Chondrocyte (in vitro differentiated cells): ENCODE measurements at places on chromosomes 16 and 17.

- DNase-seq: no peak
These were observed 4.3 kb upstream of the KRTAP3-1 start for GRCh38 chr17:41013181-41013580.

- no peak for DNase-seq
These were observed 1.3 kb upstream of the SENP3 start for GRCh38 chr17:7560172-7561027.

DNA sequence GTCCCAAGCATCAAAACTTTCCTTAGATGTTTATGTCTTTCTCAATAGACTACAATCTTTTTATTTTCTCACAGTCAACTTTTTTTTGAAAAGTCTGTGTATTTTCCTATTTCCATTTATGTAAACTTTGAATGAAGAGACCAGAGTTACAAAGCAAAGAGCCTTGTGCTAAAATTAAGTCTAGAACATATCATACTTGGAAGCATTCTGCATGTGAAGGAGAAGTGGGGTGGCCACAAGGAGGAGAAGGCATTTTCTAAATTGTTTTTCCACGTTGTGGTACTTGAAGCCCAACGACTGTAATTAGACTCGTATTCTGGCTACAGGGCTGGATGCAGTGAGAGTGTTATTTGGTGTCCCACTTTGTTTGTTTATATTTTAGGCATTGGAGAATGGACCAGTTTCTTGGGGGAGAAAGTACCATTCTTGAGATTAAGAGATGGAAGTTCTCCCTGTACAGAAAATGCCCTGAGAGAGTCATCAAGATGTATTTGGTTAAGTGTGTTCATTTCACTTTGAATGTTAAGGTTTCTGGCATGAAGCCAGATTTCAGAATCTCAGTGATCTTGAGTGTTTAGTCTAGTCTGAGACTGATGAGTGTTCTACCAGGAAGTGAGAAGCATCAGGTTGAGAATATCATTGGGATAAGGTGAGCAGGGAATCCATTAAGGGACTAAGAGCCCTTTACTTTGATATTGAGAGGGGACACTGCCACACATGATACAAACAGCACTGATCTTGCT, 71.6 kb downstream of the MAP2K6 start:
- DNase-seq: no peak

- DNase-seq: no peak
These were observed 16.7 kb upstream of the BAIAP2 start for GRCh38 chr17:81018044-81018802.

- no peak for DNase-seq
These were observed 53.9 kb upstream of the NETO2 start for GRCh38 chr16:47197536-47198179.

DNA sequence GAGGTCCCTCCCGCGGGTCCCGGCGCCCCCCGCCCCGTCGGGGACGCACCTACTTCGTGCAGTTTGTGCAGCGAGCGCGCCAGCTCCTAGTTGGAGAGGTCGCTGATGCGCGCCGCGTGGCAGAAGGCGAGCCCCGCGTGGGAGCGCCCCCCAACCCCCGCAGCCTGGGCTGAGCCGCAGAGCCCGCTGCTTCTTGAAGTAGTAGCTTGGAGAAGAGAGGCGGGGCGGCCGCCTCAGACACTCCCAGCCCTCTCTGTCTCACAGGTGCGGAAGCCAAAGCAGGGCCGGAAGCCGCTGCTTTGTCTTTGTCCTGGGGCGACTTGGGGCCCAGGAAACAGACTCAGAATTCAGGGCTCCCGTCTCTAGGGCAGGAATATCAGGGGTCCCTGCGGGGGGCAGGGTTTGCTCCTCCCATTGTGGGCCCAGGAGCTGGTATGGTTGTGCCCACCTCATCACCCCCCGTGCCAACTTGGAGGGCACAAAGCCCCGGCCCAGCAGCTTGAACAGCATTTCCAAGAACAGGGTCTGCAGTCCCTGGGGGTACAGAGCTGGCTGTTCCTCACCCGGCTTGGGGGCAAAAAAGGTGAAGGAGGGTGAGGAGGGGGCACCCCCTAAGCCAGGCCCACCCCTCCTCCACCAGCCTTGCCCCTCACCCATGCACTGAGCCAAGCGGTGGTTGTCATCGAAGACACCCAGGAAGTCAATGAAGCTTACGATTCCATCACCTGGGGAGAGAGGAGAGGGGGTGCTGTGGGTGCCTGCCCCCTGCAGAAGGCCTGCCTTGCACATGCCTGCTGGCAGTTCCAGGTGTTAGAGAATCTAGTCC, 13.5 kb downstream of the SPATA32 start:
- no peak for DNase-seq

DNA sequence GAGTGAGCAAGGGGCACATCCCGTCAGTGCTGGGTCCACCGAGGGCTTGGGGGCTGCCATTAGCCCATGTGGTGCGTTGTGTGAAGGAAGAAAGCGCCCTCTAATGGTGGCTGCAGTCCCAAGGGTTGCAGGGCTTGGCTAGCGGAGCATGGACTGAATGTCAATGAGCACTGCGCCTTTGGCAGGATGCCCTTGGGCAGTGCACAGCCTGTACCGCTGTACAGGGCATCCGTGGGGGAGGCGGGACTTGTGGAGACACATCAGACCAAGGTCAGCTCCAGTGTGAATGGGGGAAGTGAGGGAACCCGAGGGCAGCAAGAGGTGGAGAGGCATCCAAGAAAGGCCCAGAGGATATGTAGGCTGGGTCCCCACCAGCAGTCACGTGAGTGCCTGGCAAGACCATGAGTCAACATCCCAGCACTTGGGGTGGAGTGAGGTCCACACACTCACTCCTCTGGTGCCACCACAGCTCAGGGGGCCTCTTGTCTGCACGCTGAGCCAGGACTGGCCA, 75.5 kb upstream of the MED9 start:
- no peak for DNase-seq

- peak; percentile 28 for DNase-seq
These were observed 1.5 kb upstream of the NT5C start for GRCh38 chr17:75133001-75133400.

DNA sequence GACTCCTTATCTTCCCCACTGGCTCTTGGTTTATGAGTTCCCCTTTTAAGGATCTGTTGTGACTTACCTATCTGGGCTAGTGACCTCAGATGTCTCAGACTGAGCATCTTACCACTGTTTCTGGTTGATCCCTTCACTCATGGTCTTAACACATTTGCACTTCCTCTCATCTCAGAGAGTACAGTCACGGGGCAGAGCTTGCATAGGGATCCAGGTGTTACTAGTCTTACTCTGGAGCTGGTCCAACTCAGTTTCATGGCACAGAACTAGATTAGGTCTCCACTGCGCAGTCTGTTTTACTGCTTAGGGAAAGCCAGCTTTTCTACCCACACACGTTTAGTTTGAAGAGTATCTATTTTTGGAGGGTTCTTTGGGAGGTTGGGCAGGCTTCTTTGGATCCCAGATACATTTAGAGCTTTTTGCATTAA, 10.2 kb downstream of the GABARAPL2 start:
- no peak for DNase-seq

- no peak for DNase-seq
These were observed 40.4 kb upstream of the ABCA5 start for GRCh38 chr17:69367298-69367697.

GRCh38 chr16:2194852-2195321, 1.5 kb downstream of the CASKIN1 start:
- no peak for DNase-seq

GRCh38 chr16:7025616-7026190, 306.9 kb upstream of the RBFOX1 start:
- no peak for DNase-seq

DNA sequence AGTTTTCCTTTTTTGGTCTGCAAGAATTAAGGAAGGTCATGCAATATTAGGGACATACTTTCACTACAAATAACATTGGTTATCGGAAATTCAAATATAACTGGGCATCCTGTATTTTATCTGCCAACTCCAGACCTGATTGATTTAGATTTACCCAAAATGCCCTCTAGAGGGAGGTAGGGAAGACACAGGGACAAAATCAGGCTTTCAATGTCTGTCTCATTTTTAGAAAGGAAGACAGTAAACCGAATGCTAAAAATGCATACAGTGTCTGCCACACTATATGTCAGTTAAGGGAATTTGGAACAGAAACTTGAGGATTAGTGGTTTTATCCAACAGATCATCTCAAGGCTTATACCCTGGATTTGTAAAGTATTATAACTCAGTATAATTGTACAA, 161.7 kb upstream of the SOX9 start:
- no peak for DNase-seq

- no peak for DNase-seq
These were observed 12.0 kb downstream of the TBX21 start for GRCh38 chr17:47745037-47745380.

DNA sequence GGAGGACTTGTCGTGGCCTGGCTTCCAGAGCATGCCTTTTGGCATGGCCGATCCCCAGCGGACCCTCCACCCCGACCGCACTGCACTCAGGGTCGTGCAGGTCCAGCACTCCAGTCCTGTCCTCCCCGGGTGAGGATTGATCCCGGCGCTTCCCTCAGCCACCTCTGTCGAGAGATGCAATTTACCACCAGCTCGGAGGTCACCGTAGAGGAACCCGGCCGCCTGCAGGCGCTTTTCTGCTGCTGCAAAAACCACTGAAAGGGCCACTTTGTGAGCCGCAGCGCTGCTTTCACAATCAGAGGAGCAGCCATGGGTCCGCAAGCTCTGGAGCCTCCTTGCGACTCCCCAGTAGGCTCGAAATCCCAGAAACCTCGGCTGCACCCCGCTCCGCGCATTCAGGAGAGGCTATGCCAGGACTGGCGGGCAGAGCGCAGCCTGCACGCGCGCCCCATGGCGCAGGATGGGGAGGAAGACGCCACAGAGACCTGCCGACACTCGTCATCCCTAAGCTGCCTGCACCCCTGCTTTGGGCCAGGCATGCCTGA, 134.2 kb downstream of the HS3ST2 start:
- peak; percentile 92 for DNase-seq

DNA sequence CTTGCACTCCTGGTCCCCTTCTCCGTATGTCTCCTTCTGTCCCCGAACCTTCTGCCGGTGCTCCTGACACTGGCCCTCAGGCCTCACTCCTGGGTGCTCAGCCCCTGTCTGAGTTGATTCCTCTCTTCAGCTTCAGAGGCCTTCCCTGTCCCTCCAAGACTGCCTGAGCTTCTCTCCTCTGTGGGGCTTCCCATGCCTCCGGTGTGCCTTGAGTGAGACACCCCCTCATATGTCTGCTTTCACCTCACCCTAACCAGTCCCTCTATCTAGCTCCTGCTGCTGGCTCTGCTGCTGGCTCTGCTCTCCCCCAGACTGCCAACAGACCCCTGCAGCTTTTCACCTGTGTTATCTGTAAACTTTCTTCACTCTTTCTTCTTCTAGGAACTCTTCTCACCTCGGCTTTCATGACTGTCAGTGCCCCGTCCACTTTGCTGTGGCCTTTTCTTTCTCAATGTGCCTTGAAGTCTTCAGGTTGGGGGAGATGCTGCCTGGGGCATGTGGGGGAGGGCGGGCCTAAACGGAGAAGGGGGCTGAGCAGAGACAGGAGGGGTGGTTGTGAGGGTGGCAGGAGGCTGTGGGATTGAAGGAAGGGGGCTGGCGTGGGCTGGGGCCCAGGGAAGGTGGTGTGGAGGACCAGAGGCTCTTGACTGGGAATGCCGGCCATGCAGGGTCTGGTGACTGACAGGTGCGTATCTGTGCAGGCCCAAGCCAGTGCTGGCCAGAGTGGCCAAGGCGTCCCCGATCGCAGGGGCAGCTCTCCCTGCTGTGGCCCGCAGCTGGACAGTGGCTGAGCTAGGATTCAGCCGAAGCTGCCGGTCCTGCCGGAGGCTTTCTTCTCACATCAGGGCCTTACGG, 81.3 kb downstream of the METRNL start:
- peak; percentile 90 for DNase-seq

- no peak for DNase-seq
These were observed 35.8 kb upstream of the C1QL1 start for GRCh38 chr17:45003877-45004276.

GRCh38 chr17:79239205-79239604, 164.6 kb downstream of the ENGASE start:
- no peak for DNase-seq

DNA sequence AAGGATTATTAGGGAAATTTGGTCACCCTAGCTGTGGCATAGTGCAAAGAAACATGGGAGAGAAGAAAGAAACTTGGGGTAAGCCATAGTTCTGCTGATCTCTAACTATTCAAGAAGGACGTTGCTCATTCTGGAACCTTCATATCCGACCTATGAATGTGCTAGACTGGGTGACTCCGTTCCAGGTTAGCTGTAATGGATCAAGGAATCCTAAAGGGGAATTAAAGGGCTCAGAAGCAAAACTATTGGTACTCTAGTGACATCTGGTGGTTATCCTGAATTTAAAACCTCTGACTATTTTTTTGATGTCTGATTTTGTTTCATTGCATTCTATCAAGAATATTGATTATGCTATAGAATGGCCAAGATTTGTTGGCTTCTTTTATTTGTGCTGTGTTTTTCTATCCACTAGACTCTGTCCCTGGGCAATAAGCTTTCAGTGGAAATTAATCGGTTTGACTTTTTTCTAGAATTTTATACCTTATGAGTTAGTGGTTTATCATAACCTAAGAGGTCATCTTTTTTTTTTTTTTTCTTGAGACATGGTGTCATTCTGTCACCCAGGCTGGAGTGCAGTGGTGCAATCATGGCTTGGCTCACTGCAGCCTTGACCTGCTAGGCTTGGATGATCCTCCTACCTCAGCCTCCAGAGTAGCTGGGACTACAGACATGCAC, 19.5 kb downstream of the PCTP start:
- no peak for DNase-seq

- no peak for DNase-seq
These were observed 27.9 kb upstream of the DBNDD1 start for GRCh38 chr16:90046971-90047713.

DNA sequence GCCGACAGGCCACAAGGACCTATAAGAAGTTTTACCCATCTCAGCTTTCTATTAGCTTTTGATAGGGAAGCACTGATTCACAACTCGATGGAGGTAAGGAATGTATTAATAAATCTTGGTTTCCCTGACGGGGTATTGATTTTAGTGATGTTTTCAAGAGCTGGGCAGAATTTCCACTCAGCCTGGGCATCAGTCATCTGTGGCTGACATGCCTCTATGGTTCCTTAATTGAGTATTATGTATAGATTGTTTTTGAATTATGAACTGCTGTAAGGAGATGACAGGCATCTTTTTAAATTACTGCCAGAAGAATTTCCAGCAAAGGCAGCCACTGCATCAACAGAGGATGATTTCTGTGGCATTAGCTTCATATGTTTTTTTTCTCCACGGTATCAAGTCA, 128.6 kb downstream of the CPPED1 start:
- DNase-seq: no peak

- DNase-seq: no peak
These were observed 138.0 kb upstream of the NUDT7 start for GRCh38 chr16:77584205-77584859.

GRCh38 chr16:79758615-79759346, 158.2 kb upstream of the MAF start:
- no peak for DNase-seq

DNA sequence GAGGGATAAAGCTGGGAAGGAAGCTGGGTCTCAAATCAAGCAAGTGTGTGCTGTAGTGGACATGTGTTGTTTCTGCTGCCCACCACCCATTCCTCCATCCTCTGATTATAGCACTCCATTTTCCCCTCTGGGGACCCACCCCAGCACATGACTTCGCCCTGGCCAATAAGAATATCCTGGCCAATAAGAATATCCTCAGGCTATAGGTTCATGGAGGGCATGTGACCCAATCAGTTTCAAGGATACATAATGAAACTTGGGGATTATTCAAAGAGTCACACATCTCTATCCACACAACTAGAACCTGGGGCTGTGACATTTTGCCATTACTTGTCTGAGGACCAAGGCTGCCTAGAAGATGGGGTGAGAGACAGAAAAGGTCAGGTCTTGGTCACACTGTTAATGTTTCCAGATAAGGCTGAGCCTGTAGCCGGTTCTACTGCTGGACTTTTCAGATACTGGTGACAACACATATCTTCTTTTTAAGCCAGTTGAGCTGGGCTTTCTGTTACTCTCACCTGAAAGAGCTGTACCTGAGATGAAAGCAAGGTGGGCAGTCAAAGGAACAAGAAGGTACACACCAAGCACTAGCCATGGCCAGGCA, 33.7 kb downstream of the MYO18A start:
- DNase-seq: no peak
